ENCODE measurements at places on chromosomes 5 and 9.

DNA sequence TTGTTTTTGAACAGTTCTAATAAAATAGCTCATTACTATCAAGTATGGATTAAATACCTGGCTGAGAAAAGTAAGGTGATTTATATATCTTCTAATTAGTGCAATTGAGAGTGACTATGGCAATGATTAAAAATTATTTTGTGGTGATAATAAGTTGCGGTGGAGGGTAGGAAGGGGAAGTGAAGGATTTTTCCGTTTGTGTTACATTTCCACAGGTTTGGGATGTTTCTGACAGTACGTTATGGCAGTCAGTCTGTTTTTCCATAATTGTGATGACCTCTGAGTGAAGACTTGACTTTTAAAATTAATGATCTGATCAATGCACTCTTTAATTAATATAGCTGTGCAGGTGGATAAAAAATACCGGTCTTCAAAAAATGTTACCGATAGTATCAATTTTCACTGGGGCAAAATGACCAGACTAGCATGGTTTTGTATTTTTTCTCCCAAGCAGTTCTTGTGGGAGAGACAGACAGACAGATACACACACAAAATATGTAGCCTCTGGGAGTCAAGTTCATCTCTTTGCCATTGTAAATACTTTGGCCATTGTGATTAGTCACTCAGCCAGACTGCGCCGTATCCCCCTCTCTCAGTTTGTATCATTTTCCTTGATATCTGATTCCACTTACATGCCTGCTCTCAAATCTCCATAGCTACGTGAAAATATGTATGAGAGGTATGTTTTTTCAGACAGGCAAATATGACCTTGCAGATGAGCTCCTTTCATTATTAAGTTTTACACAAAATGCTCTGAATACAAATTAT, 60.2 kb downstream of the ARHGAP26 start:
- DNase-seq = peak; percentile 83

DNA sequence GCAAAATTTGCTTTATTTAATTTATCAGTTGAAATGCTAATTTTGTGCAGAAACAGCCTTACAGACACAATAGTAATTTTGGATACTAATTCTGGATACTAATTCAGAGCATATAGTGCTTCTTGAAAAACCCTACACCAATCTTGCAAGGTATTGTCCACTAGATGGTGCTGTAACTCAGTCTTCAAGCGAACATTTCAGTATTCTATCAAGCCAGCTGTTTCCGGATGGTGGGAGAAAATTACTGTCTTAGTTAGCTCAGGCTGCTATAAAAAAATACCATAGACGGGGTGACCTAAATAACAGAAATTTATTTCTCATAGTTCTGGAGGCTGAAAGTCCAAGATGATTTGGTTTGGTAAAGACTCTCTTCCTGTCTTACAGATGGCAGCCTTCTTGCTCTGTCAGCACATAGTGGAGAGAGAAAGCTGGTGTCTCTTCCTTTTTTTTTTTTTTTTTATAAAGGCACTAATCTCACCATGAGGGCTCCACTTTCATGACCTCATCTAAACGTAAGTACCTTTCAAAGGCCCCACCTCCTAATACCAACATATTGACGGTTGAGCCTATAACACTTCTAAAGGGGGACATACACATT, 1306.5 kb upstream of the CDH9 start:
- DNase-seq = peak; percentile 44

DNA sequence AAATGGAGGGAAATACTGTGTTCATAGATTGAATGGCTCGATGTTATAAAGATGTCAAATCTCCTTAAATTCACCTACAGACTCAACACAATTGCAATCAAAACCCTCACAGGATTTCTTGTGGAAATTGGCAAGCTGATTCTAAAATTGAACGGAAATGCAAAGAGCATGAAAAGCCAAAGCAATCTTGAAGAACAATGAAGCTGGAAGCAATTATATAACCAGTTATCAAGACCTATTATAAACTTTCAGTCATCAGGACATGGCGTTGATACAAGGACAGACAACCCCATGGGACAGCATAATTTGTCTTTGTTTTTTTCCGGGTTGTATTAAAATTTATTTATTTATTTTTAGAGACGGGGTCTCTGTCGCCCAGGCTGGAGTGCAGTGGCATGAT, 53.5 kb upstream of the OTULINL start:
- DNase-seq = no peak

- DNase-seq = no peak
Observed at GRCh38 chr5:123066016-123066415, 23.0 kb upstream of the PRDM6 start.

- DNase-seq = peak; percentile 37
Observed at GRCh38 chr5:150057996-150058395, 28.4 kb downstream of the CSF1R start.

DNA sequence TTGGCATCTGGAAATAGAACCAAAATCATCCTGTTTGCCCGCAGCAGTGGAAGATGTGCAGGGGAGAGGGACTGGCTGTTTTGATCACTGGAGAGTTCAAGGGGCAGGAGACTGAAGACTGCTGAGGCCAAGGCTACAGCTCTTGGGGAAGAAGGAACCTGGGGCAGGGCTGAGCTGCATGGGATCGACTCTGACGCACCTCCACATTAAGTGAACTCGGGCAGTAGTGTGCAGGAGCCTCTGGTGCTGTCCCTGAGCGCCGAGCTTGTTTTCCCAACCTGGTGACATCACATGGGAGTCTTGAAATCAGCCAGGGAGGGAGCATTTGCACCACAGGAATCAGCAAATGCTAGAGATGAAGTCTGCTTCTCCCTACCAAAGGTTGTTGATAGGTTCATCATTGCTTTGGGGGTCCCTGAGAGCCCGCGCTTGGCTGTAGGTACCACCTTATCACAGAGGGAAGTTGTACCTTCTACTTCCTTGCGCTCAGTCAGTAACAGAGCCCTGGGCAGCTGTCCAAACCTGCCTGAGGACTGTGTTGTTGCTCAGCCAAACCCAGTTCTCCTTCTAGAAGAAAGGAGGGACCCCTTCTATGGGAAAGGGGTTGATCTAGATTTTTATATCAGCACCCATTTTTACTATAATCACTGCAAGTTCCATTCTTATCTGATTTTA, 52.3 kb upstream of the CTSL start:
- DNase-seq = no peak

DNA sequence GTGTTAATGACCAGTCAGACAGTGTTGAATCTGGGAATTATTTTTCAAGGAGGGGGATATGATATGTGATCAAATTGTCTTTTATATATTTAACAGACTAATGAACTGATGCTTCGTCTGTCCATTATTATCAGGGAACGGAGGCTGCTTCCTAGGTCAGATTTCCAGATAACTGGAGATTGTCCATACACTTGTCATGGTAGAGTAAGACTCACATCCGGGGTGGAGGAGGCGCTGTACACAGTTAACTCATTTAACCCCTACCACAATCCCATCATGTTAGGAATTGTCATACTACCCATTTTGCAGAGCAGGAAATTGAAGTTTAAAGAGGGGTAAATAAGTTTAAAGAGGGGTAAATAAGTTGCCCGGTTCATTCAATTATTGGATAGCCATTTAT, 55.9 kb downstream of the ARHGAP26 start:
- DNase-seq = no peak

DNA sequence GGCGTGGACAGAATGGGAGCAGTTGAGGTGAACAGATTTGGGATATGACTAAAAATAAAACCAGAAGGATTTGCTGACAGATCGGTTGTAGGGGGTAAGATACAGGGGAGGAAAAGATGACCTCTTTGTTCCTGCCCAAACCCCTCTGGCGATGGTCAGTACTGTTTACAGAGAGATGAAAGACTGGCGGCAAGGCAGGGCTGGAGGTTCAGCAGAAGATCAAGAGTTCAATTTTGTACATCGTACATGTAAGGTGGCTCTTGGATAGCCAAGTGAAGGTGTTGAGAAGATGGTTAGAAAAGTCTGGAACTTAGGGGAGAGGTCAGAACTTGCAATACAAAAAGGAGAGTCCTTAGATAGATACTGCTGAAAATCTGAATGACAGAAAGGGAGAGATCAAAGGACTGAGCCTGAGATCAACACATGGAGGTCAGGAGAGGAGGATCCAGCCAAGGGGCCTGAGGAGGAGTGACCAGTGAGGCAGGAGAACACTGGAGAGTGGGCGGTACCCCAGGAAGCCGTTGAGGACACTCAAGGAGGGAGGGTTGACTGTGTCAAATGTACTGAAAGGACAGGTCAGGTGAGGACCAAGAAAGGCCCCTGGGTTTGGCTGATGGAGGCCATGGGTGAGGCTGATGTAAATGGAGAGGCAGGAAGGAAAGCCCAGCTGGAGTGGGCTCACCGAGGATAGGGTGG, 7.1 kb downstream of the IL4 start:
- DNase-seq = no peak

GRCh38 chr9:73073337-73074175, 78.1 kb upstream of the ANXA1 start:
- no peak for DNase-seq

- DNase-seq = no peak
Observed at GRCh38 chr5:132639706-132640130, 18.3 kb upstream of the IL13 start.

Measured in fibroblast of skin of right biceps (primary cell).